ENCODE measurements at places on chromosomes 7 and 10.
A peak's percentile ranks its signal among the peaks of the same experiment; 100 is the strongest.

- no peak for DNase-seq
Measured at GRCh38 chr10:110009736-110010475, 2.1 kb downstream of the ADD3 start.

DNA sequence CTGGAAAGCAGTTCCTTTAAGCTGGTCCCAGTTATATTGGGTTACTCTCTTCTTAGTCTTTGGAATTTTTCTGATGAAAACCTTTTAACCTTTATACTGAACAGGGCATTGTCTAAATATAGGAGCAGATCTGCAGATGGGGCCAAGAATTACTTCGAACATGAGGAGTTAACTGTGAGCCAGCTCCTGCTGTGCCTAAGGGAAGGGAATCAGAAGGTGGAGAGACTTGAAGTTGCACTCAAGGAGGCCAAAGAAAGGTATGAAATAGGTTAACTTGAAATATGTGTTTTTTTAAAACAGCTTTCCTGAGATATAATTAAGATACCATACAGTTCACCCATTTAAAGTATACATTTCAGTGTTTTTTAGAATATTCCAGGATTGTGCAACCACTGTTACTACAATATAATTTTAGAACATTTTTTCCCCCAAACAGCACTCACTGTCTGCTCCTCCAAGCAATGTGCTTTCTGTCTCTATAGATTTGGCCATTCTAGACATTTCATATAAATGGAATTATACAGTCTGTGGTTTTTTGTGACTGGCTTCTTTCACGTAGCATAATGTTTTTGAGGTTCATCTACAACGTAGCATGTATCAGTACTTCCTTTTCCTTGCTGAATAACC, 18.9 kb downstream of the OPTN start:
- DNase-seq = no peak

DNA sequence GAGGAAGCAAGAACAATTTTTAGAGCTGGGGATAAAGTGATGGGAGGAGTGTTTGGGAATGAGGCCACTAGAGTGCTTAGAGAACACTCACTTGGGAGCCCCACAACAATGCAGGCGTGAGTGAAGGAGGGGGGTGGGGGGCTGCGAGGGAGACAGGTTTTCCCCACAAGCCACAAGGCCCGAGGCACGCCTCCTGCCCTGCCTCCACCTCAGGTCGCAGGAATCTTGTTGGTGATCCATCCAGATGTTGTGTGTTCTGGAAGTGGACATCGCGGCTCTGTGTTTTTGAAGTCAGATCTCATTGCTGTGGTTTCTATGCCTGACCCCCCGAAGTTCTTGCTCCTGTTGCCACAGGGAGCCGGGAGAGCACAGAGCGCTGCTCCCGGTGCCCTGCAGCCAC, 178.0 kb upstream of the BMPER start:
- DNase-seq = no peak

GRCh38 chr10:120610791-120611190, 153.8 kb downstream of the PLPP4 start:
- no peak for DNase-seq

GRCh38 chr10:119339109-119339508, 131.7 kb downstream of the GRK5 start:
- DNase-seq = no peak

- DNase-seq = peak; percentile 94
Measured at GRCh38 chr10:113056441-113057021, 106.5 kb downstream of the TCF7L2 start.

- DNase-seq = no peak
Measured at GRCh38 chr7:30471205-30471604, 7.4 kb downstream of the NOD1 start.

DNA sequence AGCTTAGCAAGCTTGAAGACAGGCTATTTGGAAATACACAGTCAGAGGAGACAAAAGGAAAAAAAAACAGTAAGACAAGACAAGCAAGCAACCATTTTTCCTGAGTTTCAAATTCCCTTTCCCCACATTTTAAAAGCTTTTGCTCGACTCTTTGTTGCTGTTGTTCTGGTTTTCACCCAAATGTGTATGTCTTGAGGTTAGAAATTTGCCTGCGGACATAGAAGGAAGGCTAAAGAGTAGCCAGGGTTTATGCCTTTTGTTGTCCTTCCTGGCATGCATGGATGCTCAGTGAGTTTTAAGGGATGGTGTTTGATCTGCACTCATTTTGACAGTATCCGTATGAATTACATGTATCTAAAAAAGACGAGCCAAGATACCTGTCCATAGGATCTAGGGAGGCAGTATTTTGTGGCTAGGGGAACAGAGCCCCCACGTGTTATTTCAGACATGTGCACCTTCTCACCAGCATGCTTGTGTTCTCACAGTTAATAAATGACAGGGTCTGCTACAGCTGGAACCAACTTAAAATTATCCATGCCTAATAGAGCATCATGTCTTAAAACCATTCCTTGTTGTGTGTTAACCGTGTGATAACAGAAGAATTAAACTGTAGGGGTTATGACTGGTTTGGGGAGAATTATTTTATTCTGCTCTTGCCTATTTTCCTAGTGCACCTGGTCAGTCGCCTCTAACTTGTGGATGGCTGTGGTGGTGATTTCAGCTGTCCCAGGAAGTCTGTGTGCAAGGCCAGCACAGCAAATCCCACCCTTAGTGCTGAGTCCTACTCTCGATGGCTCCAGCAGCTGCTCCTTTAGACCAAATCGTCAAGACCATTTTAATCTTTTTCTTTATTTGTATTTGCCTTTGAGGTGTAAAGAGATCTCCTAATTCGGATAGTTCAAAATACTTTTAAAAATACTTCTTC, 9.1 kb downstream of the WIPF3 start:
- DNase-seq = no peak

DNA sequence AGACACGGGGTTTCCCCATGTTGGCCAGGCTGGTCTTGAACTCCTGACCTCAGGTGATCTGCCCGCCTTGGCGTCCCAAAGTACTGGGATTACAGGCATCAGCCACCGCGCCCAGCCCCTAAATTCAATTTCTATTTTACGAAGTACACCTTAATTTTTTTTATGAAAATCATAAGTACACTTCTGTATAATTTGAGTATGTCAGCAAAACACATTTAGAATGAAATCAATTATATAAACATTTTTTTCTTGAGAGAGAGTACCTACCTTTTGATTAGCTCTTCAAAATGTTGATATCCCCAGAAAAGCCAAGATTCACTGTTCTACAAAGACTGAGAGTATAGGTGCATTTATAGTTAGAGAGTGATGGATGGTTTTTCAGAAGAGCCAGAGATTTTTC, 20.5 kb upstream of the ITGA8 start:
- DNase-seq = no peak

- DNase-seq = no peak
Measured at GRCh38 chr10:117186832-117187615, 10.3 kb upstream of the KCNK18 start.

GRCh38 chr7:2000746-2001321, 231.9 kb downstream of the MAD1L1 start:
- no peak for DNase-seq

GRCh38 chr7:139640681-139641080, 117.2 kb downstream of the CLEC2L start:
- DNase-seq = no peak

DNA sequence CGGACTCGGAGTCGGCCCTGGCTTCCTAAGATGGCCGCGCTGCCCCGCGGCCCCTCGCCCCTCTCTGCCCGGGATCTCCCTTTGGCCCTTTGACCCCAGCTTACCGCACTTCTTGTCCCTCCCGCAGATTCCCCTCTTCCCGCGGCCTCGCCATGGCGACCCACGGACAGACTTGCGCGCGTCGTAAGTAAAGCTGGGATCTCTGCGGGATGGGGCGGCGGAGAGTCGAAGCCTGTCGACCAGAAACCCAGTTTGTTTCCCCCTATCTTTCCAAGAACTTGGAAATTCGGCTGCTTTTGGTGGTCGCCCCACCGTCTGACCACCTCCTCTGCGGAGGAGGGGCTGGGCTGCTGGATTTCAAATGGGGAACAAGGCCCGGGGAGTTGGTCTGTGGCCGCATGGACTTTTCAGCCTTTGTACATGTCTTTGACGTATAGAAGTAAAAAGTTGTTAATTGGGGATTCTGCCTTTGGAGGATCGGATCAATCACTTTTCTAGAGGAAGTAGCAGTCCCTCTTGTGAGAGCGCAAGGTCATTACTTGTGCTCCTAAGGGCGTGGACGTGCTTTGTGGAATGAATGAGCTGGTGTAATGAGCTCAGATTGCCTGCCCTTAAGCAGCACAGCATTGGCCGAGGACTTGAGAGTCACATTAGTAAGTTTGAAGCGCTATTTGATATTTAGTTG, 553 bp downstream of the VDAC2 start:
- DNase-seq = no peak

DNA sequence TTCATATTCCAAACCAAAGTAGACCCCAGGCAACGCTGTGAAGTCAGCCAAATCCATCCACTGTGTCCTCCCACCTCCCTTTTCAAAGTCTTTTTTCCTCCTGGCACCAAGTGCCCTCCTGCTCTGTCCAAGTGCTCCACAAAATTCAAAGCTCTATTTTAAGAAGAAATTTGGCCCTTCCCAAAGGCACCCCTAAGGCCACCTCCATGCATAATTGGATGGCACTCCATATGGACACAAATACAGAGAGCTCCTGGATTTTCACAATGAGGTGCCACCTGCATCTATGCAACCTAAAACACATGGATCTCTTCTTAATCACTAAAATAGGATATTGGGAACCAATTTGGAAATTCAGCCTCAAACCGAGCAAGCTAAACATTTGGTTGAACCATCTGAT, 121.6 kb downstream of the RELN start:
- no peak for DNase-seq

DNA sequence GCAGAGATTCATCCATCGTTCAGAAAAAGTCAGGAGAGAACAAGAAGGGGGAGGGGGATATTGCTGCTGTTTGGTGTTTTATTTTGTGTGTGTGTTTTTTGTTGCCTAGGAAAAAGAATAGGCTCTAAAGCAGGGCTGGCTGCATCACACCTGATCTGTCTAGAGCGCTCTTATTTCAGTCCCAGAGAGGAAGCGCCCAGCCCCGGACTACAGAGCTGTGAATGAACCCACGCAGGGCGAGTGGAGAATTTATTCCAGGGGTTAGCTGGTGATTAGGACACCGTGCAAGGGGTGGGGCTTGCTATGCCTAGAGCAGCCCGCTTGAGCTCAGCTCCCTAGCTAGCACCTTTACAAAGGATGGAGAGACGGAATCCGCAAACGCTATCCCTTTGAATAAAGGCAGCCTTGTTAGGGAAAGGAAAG, 621 bp upstream of the FAM13C start:
- no peak for DNase-seq

DNA sequence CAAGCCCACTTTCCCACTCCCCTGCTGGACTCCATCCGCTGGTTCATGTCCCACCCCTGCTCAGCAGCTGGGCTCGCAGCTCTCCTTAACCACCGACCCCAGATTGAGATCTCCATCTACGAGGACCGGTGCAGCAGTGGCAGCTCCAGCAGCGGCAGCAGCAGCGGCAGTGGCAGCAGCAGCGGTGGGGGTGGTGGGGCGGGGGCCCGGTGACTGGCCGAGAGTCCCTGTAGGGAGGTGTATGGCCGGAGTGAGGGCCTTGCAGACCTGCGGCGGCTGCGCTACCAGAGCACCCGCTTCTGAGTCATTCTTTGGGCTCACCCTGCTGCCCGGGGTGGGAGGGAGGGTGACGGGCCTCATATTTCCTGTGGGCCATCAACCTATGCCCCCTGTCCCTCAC, 15.8 kb downstream of the GOLGA7B start:
- no peak for DNase-seq

DNA sequence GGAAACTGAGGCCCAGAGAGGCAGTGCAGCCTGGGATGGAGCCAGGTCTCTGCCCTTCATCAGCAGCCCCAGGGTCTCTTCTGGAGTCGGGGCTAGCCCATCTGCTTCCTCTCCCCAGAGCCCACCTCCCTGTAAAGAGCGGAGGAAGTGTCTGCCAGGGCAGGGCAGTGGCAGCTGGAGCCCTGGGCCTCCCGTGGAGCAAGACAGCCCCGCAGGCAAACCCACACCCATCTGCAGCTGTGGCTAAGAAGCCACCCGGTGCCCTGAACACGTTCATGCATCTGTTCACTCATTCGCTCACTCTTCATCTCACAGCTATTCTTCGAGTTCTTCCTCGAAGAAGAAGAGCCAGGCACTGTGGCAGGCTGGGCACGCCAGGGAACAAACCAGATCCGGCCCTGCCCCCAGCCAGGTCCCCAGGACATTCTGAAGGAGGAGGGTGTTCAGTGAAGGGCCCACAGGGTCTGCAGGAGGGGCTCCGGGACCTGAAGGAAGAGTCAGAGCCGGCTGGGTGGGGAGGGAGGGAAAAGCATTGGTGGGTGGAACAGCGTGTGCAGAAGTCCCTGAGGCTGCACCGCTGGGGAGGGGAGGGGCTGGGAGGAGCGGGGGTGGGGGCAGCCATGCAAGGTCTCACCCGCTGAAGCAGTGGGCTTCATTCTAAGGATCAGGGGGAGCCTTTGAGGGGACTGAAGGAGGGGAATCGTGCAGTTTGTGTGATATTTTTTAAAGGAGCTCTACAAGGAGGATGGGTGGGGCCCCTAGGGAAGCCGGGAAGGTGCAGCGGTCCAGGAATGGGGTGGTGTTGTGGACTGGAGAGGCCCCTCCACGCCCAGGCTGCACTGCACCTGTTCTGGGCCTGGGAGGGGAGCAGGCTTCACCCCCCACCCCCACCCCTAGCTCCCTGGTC, 99.1 kb downstream of the UNCX start:
- DNase-seq = no peak

DNA sequence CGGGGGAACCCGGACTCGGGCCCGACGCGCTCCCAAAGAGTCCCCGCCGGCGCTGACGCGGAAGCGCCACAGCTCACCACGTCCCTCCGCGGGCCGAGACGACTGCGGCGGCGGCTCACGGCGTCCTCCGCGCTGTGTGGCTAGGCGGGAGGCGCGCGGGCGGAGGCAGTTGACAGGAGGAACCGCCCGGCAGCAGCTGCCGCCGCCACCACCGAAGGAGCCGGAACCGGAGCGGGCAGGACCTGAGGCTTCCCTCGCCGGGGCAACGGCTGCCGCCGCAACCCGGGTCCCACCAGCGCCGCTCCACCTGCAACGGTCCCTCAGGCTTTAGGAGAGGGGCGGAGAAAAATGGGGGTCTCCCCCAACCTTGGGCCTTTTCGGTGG, 334 bp downstream of the ZNF800 start:
- peak; percentile 22 for DNase-seq

DNA sequence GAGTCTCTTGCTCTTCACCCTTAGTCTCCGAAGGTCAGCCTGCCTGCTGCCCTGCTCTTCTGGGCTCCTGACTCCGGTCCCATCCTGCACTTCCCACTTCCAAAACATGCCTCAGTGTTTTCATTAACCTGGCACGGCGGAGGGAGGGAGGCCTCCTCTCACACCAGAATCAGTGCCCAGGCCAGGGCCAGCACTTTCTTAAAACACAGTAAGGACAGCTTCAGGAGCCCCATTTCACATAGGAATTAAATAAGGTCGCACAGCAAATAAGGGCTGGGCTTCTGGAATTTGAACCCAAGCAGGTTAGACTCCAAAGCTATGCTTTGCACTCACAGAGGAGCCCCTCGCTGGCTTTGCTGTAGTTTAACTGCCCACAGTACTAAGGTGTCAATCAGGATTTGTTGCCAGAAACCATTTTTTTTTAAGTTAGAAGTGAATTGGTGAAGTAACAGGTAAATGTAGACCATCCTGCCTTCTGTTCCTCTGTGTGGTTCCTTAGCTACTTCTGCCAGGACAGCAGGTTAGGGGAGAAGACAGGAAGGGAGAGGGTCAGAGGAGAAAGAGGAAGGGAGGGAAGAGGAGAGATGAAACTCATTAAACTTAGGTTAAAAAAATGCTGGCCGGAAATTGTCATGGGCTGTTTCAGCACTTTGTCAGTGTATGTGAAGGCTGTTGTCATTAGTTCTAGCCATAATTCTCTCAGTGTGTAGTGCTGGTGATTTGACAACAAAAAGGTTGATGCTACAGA, 1.1 kb downstream of the RASSF4 start:
- no peak for DNase-seq

GRCh38 chr7:103996639-103997038, 7.2 kb upstream of the RELN start:
- DNase-seq = no peak

Data from fibroblast of skin of left quadriceps (primary cell).